ENCODE measurements at places on chromosomes 7 and 10.

- no peaks in the 10 kb centered on the region for H3K36me3 ChIP-seq
- no peak overlapping the region for H3K4me3 ChIP-seq
- no peak for DNase-seq
- H3K4me1 ChIP-seq = no peaks in the 10 kb centered on the region
- no peak overlapping the region for H3K27ac ChIP-seq
Observed at GRCh38 chr7:5289355-5289754, 6.6 kb downstream of the SLC29A4 start.

DNA sequence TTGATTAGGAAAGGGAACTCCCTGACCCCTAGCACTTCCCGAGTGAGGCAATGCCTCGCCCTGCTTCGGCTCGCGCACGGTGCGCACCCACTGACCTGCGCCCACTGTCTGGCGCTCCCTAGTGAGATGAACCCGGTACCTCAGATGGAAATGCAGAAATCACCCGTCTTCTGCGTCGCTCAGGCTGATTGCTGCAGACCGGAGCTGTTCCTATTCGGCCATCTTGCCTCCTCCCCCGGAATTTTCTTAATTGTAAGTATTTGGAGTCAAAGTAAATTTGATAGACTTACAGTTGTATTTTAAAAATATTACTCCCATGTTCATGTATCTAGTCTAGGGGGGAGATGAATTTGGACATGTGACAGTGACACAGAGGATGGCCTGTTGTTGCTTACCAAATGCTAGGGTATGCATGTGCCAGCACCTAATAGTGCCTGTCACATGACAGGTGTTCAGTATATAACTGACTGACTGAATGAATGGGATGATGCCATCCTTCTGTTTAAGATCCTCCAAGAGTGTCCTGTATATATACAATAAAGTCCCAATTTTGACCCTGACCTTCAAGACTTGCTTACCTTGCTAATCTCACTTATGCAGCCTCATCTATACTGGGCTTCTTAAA lies 42.0 kb upstream of the ICA1 start:
- H3K36me3 ChIP-seq = no peaks in the 10 kb centered on the region
- H3K4me1 ChIP-seq = no peaks in the 10 kb centered on the region
- H3K4me3 ChIP-seq = no peak overlapping the region
- peaks cover 22% of the 10 kb centered on the region for H3K27me3 ChIP-seq
- H3K27ac ChIP-seq = no peak overlapping the region

GRCh38 chr10:91592266-91592975 lies 40.5 kb downstream of the PPP1R3C start:
- no peak overlapping the region for H3K27ac ChIP-seq
- no peak overlapping the region for H3K4me3 ChIP-seq
- no peak for DNase-seq

- DNase-seq = no peak
- no peaks in the 10 kb centered on the region for H3K4me1 ChIP-seq
- H3K36me3 ChIP-seq = no peaks in the 10 kb centered on the region
- H3K4me3 ChIP-seq = no peak overlapping the region
Observed at GRCh38 chr7:26900251-26900650, 35.9 kb upstream of the SKAP2 start.

- H3K36me3 ChIP-seq = peaks cover 12% of the 10 kb centered on the region
- H3K27me3 ChIP-seq = no peaks in the 10 kb centered on the region
- no peak overlapping the region for H3K27ac ChIP-seq
- no peaks in the 10 kb centered on the region for H3K4me1 ChIP-seq
- H3K4me3 ChIP-seq = no peak overlapping the region
- no peak for DNase-seq
Observed at GRCh38 chr7:81887098-81888090, 117.5 kb upstream of the HGF start.

DNA sequence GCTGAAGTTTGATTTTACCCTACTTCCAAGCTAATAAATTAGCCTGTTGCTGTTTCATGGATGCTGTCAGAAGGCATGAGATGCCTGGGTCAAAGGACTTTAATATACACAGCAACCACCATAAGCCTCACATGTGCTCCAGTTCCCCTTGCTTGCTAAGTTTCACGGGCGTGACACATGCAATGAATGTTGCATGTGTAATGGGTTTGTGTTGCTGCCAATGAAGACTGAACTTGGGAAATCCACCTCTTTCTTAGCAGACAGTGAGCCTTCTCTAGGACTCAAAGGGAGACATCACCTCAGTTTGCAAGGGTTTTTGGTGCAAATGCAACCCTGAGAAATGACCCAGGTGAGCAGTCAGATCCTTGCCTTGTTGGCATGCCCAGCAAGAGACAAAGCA lies 505.5 kb upstream of the PODXL start:
- no peak for DNase-seq
- no peaks in the 10 kb centered on the region for H3K36me3 ChIP-seq
- peaks cover 30% of the 10 kb centered on the region for H3K27me3 ChIP-seq
- no peak overlapping the region for H3K27ac ChIP-seq

DNA sequence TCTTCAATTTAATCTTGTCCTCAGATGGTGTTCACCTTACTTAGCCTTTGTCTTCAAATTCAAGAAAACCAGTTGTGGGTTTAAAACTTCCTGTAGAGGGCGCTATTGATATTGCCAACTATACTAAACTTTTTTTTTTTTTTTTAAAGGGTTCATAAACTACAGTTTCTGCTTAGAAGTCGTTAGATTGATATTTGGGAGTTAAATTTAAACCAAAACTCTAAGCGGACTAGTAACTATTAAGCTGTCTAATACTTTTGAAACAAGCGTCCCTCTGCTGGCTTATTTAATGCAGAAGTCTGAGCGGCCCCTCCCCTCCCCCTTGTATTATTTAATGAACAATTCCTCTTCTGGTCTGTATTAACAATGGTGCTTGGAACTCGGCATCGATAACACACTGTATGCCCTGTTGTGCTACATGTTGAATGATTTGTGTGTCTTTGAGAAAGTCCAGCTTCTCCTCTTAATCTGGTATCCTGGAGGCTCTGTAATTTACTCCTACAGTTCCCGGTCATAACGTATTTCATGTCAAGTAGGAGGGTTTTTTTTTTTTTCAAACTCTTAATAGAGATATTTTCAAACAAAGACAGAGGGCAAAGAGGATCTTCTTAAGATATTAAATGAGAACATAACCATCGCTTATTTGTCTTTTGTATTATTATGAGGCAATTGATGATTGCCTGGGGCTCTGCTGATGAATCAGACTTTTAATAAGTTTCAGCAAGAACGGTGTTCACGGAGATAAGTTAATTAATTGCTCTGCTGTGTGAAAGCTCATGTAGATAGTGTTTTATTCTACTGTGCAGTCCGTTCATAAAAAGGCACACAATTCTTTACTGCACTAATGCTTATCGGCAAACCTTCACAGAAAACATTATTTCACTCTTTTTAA lies 22.6 kb upstream of the CREB5 start:
- no peak overlapping the region for H3K27ac ChIP-seq
- DNase-seq = no peak
- peaks cover 26% of the 10 kb centered on the region for H3K27me3 ChIP-seq
- H3K36me3 ChIP-seq = no peaks in the 10 kb centered on the region

- no peak overlapping the region for H3K4me3 ChIP-seq
- H3K4me1 ChIP-seq = peaks cover 42% of the 10 kb centered on the region
- no peaks in the 10 kb centered on the region for H3K36me3 ChIP-seq
Observed at GRCh38 chr10:132685921-132686680, 99.8 kb downstream of the NKX6-2 start.
